ENCODE measurements at places on chromosomes 7 and 10. TPM values are rescaled to one million over a fixed set of nuclear protein-coding genes. Genes with fewer than 3 reads are reported as not detected.

GRCh38 chr7:99194301-99194700 lies 13.6 kb downstream of the KPNA7 start:
- no peaks in the 10 kb centered on the region for H3K36me3 ChIP-seq
- H3K4me3 ChIP-seq = no peak overlapping the region
- DNase-seq = no peak
- H3K4me1 ChIP-seq = peaks cover 2% of the 10 kb centered on the region

SGMS1 gene
- 98.2 TPM for total RNA-seq

CDNF gene
- total RNA-seq = 5.9 TPM

C10orf62 gene
- total RNA-seq = 0.56 TPM

OR6V1 gene
- total RNA-seq = not detected

DNA sequence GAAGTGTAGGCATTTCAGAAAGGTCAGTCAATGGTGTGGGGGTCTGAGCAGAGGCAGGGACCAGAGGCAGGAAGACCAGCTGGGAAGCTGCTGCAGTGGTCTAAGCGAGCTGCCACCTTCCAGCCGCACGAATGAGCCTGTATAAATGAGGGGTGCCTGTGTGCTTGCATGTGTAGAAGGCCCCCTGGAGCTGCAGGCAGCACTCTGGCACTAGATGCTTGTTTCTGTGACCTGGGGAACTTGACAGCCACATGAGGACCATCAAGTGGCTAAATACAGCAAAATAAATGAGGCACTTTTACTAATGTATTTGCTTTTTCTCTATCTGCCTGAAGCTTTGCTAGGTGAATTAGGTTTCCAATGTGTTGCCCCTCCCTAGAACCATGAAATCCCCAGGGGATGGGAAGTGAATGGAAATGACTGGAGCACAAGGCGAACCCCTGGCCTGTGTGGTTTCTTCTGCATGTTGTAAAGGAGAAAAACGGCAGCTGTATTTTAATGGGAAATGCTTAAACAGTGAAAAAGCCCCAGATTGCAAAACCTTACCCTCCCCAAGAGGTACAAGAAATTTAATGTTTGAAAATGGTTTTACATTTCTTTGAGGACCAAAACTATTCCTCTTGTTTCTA lies 57.7 kb downstream of the PYROXD2 start:
- H3K27me3 ChIP-seq = no peaks in the 10 kb centered on the region
- no peak overlapping the region for H3K4me3 ChIP-seq
- no peak overlapping the region for H3K27ac ChIP-seq
- H3K36me3 ChIP-seq = no peaks in the 10 kb centered on the region
- DNase-seq = no peak
- no peaks in the 10 kb centered on the region for H3K4me1 ChIP-seq

- H3K27ac ChIP-seq = no peak overlapping the region
- H3K4me1 ChIP-seq = no peaks in the 10 kb centered on the region
- DNase-seq = no peak
- H3K27me3 ChIP-seq = peaks cover 4% of the 10 kb centered on the region
- no peaks in the 10 kb centered on the region for H3K36me3 ChIP-seq
These were observed 5.8 kb downstream of the CHAT start for GRCh38 chr10:49619613-49620012.

DNA sequence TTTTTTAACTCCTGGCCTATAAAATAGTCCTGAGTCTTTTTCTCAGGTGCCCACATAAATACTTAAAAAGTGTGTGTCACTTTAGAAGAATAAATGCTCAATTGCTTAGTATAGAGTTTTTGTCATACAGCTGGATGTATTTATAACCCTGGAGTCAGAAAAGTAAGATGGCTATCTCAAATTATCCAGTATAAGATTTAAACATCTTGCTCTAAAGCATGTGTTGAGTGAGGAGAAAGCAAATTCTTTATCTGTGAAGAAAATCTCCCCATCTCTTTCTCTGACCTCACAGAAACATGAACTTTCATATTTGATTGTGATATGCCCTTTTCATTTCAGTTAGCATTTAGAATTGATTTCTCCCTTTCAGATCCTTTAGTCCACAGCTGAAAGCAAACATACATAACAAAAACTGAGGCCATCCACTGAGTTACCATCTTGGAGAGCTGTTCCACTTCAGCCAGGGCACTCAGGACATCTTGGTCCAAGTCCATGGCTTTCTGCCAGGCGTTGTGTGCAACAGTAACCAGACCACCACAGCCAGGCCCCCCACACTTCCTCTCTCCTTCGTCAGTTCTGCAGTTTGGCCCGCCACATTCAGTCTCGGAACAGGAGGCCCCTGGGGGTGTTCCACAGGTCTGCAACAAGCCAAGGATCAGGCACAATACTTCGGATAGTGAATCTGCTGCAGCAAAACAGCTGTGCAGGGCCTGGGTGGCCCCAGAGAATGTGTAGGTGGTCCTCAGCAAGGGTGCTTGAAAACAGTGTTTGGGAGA lies 40.9 kb downstream of the DLD start:
- H3K4me3 ChIP-seq = no peak overlapping the region
- DNase-seq = no peak
- H3K27me3 ChIP-seq = no peaks in the 10 kb centered on the region
- H3K4me1 ChIP-seq = no peaks in the 10 kb centered on the region

- peak overlapping the region; percentile 92 for H3K4me3 ChIP-seq
- H3K27ac ChIP-seq = no peak overlapping the region
- no peaks in the 10 kb centered on the region for H3K27me3 ChIP-seq
These were observed 817 bp downstream of the SRI start for GRCh38 chr7:88218836-88219605.

- H3K27me3 ChIP-seq = no peaks in the 10 kb centered on the region
- no peak overlapping the region for H3K27ac ChIP-seq
- H3K4me3 ChIP-seq = no peak overlapping the region
- H3K4me1 ChIP-seq = no peaks in the 10 kb centered on the region
- no peak for DNase-seq
These were observed 805 bp upstream of the WDFY4 start for GRCh38 chr10:48683868-48684267.

NODAL gene
- not detected for total RNA-seq

ANXA8 gene
- 1.6 TPM for total RNA-seq

OPN1SW gene
- total RNA-seq = not detected

GRCh38 chr7:155483245-155483644 lies 25.3 kb downstream of the EN2 start:
- no peak overlapping the region for H3K4me3 ChIP-seq
- H3K27me3 ChIP-seq = peaks cover 14% of the 10 kb centered on the region
- no peaks in the 10 kb centered on the region for H3K4me1 ChIP-seq
- no peaks in the 10 kb centered on the region for H3K36me3 ChIP-seq
- H3K27ac ChIP-seq = no peak overlapping the region

DNA sequence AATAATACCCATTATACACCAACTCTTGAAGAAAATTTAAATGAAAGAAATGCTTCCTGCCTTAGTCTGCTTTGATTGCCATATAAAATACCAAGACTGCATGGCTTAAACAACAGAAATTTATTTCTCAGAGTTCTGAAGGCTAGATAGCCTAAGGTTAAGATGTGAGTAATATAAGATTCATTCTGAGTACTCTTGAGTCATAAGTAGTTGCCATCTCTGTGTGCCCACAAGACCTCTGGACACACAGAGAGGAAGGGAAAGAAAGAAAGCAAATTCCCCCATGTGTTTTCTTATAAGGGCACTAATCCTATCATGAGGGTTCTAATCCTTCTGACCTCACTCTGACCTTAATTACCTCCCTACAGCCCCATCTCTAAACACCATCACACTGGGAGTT lies 201.2 kb downstream of the PTN start:
- DNase-seq = no peak
- no peaks in the 10 kb centered on the region for H3K27me3 ChIP-seq
- H3K36me3 ChIP-seq = no peaks in the 10 kb centered on the region
- H3K27ac ChIP-seq = no peak overlapping the region
- H3K4me1 ChIP-seq = no peaks in the 10 kb centered on the region
- H3K4me3 ChIP-seq = no peak overlapping the region

DNA sequence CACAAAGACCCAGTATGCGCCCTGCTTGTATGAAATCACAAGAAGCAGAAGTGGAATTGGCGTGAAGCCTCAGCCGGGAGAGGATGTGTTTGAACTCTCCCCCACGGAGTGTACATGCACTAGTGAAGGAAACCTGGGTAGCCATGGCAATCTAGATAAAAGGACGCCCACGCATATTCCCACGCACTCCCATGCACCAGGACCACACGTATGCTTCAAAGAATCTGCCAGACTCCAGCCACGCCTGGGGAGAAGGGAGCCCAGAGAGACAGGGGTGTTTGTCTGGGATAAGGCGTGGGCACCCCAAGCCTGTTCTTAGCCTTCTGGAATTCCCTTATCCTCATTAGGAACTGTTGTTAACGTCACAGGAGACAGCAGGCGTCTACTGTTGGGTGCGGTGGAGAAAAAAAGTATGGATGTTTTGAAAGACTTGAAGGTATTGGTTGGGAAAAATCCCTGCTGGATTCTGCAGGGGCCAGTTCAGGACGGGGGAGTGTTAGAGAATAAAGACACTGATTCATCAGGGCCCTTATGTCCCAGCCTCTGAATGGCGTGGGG lies 28.9 kb upstream of the ECHDC3 start:
- DNase-seq = no peak
- H3K4me3 ChIP-seq = no peak overlapping the region
- H3K27ac ChIP-seq = no peak overlapping the region
- peaks cover 19% of the 10 kb centered on the region for H3K4me1 ChIP-seq
- H3K36me3 ChIP-seq = no peaks in the 10 kb centered on the region

- no peak overlapping the region for H3K27ac ChIP-seq
- no peaks in the 10 kb centered on the region for H3K27me3 ChIP-seq
- H3K4me3 ChIP-seq = no peak overlapping the region
- no peak for DNase-seq
- H3K4me1 ChIP-seq = no peaks in the 10 kb centered on the region
- no peaks in the 10 kb centered on the region for H3K36me3 ChIP-seq
These were observed 20.9 kb downstream of the FAM24A start for GRCh38 chr10:122931088-122931906.

GRCh38 chr7:156892081-156892800 lies 742 bp downstream of the LMBR1 start:
- H3K4me1 ChIP-seq = peaks cover 3% of the 10 kb centered on the region
- H3K4me3 ChIP-seq = peak overlapping the region; percentile 86

GRCh38 chr10:34168439-34168838 lies 646.7 kb downstream of the PARD3 start:
- no peaks in the 10 kb centered on the region for H3K27me3 ChIP-seq
- no peaks in the 10 kb centered on the region for H3K36me3 ChIP-seq
- DNase-seq = no peak
- H3K4me3 ChIP-seq = no peak overlapping the region
